ENCODE measurements at places on chromosomes 13 and 19.
A peak's percentile ranks its signal among the peaks of the same experiment; 100 is the strongest.

GRCh38 chr19:18682807-18683108 lies 722 bp upstream of the CRTC1 start:
- DNase-seq, result no peak

DNA sequence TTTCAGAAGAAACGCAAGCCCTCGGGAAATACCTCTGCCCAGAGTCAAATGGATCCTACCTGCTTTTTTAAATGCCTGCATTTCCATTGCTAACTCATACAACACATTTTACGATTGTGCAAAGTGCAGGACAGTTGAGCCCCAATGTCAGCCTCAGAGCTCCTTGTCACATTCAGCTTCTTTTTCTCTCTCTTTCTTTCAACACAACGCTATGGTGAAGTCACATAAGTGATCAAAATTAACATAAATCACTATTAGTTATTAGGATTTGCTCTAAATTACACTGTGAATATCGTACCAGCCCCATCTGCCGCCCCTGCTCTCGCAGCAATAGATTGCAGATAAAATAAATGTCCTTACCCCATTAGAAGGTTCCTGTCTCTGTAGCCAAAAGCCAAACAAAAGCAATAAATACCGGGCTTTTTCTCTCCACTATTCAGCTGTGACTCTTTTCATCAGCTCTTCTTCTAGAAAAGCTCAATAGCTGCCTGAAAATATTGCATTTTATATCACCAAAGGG lies 8.8 kb downstream of the POU4F1 start:
- no peak for DNase-seq

GRCh38 chr19:3270902-3271301 lies 46.4 kb downstream of the CELF5 start:
- peak; percentile 15 for DNase-seq

- DNase-seq, result no peak
Observed at GRCh38 chr13:111633401-111633800, 313.0 kb downstream of the TEX29 start.

DNA sequence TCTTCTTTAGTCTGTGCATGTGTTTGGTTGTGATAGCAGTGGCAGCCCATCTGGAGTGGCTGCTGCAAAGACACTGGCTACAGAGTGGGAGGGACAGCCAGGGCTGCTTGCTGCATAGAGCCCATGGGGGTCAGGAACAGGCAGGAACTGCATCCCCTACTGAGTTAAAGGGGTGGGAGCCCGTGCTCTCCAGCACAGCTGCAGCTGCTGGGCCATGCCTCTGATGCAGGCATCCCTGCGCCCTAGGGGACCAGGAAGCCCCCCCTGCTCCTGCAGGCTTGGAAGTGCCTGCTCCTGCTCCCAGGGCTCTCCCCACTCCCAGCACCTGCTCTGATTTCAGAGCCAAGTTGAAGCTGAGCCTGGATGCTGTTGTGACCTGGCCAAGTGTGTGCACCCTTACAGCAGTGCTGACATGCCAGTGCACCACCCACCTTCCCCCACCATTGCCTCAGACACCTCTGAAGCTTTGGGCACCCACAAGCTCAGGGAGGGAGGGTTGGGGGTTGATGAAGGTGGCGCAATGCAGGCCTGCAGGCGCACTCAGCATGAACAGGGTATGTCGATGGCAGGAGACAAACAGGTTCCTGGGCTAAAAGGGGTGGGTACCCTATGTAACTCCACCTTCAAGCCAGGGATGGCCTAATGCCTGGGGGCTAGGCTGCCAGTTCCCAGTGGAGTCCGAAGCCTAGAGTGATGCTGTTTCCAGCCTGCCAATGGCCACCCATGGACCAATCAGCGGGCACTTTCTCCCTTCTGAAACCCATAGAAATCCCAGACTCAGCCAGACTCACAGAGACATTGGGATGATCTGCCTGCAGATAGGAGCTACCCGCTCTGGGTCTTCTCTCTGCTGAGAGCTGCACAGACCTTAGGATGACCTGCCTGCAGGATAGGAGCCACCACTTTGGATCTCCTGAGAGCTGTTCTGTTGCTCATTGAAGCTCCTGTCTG lies 919.9 kb upstream of the MIR17HG start:
- DNase-seq, result no peak

DNA sequence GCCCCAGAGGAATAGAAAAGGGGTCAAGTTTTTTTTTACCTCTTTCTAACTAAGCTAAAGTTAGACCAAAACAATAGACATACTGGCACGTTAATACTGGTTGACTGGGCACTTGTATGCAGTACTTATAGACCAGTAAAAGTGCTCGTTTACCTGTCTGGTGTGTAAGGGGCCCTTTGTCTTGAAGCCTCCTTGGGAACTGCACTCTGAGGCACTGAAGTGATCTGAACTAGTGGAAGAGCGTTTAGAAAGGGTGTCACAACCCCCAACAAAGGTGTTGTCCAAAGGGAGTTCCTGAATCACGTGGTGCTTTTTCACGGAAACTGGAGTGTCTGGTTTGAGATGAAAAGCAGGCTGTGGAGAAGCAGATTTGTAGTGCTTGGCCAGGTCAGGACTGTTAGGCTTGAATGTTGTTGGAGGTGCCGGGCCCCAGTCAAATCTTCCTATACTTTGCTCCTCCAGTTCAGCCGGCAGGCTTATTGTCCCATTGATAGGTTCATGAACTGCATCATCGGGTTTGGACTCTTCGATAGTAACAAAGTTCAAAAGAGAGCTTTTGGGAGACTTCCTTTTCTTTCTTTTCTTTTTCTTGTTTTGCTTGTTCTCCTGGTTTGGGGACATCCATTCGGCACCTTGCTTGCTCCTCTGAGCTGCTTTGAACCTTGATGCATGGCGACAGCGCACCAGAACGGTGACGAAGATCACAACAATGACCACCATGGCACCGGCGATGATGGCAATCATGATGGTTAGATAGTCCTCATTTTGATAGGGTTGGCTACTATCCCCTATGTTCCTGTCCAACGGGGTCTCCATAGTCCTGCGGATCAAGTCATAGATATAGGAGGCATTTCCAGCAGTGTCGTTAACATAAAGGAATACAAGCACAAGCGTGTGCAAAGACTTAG lies 4.6 kb downstream of the PCDH9 start:
- no peak for DNase-seq

DNA sequence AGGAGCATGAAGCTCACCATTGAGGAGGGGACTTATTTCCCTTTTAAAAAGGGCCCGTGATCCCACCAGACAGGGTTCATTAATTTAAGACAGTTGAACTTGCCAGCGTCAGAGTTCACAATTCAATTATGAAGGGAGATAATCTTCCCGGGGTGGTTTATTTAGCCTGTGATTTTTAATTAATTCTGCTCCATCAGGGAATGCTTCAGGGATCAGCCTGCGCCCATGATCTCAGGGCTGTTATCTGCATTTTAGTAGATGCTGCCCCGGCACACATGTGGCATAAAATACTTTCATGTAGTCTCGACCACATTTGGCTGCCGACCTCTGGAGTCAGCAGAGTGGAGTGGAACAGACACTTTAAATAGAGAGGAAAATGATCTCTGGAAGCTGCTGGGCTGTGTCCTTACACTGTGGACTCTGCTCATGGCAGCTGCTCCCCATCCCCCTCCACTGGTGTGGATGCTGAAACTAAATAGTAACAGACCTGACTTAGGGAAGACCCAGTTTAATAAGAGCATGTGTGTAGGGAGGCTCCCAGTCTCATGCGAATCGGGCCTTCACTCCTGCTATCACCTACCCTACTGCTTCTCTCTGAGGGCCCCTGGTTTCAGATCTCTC lies 256.9 kb downstream of the TEX29 start:
- no peak for DNase-seq

GRCh38 chr13:70170689-70171088 lies 62.4 kb upstream of the KLHL1 start:
- no peak for DNase-seq

GRCh38 chr13:109680930-109681329 lies 105.5 kb downstream of the IRS2 start:
- DNase-seq, result no peak

GRCh38 chr13:49669735-49670309 lies 21.5 kb downstream of the EBPL start:
- no peak for DNase-seq

- DNase-seq, result no peak
Observed at GRCh38 chr13:53137779-53138178, 109.2 kb downstream of the OLFM4 start.

DNA sequence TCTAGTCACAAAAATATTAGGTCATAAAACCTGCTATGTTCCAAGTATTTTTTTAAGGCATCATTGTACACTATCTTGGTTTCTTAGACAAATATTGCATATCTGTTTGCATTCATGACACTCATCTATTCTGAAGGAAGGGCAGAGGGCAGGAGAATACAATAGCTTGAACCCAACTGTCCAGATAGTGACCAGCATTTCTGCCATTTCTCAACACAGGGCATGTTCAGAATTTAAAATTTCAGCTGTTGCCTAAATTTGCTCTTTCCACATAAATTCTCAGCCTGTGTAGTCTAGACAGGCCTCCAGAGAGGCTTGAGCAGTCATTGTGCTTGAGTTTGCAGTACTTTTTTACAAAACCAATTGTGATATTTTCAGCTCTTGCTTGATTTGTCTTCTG lies 119.5 kb downstream of the ZAR1L start:
- no peak for DNase-seq

GRCh38 chr13:55245005-55245644 lies 1895.6 kb upstream of the PRR20A start:
- no peak for DNase-seq

GRCh38 chr19:56953470-56953869 lies 112.9 kb upstream of the PEG3 start:
- DNase-seq, result no peak

DNA sequence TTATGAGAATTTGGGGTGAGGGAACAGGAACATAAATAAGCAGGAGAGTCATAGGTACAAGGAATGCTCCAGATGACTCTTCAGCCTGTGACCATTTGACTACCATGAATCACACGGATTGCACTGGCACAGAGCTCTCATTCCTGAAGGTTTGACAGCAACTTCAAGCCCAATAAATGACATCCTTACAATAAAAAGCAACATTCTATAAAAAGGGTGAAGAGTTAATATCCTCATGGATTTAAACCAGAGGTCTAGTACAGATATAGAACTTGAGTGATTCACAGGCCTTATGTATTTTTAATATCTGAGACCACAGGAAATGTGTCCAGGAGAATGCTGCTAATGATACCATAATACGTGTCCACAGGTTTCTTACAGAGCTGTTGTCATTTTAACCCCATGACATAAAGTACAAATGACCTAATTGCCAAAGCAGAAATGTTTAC lies 158.1 kb downstream of the IRS2 start:
- DNase-seq, result no peak

GRCh38 chr19:31346184-31347059 lies 2.8 kb downstream of the TSHZ3 start:
- DNase-seq, result no peak

DNA sequence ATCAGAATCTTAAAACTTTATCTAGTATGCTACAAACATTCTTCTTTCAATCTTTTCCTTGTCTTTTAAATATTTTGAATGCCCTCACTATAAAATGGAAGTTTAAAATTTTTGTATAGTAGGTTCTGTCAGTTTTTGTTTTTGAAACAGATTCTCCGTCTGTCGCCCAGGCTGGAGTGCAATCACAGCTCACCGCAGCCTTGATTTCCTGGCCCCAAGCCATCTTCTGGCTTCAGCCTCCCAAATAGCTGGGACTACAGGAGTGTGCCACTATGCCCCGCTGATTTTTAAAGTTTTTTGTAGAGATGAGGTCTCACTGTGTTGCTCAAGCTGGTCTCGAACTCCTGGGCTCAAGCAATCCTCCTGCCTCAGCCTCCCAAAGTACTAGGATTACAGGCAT lies 20.7 kb downstream of the PHF11 start:
- DNase-seq, result no peak

- no peak for DNase-seq
Observed at GRCh38 chr19:1924320-1924961, 16.5 kb upstream of the CSNK1G2 start.

DNA sequence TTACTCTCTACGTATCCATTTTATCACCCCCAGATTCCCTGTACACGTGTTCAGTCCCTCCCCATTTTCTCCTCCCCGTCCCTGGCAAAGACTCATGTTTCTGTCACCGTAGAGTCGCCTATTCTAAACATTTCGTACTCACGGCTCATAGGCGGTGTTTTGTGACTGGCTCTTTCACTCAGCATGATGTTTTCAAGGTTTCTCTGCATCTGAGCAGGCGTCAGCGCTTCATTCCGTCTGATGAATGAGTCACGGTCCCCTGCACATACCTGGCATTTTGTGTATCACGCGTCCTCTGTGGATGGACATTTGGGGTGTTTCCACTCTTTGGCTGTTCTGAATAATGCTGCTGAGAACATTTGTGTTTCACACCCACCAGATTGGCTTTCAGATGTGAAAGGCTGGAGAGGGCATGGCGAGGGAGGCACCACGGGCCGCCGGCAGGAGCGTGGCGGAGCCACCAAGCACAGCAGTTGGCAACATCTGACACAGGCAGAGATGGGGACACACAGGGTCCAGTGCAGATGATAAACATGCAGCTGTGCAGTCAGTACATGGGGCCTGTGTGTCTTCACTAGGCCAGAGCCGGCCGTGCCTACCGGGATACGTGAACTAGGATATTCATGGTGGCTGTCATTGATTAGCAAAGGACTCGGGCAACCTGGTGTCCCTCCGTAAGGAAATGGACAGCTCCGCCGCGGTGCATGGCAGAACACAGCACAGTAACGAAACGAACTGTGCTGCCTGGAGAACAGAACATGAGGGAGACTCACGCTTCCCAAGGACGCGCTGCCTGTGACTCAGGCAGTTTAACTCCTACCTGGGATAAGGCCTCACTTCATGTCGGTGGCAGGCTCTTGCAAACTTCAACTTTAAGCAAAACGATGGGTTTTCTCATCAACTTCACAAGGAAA lies 117.2 kb downstream of the ATP11A start:
- no peak for DNase-seq

DNA sequence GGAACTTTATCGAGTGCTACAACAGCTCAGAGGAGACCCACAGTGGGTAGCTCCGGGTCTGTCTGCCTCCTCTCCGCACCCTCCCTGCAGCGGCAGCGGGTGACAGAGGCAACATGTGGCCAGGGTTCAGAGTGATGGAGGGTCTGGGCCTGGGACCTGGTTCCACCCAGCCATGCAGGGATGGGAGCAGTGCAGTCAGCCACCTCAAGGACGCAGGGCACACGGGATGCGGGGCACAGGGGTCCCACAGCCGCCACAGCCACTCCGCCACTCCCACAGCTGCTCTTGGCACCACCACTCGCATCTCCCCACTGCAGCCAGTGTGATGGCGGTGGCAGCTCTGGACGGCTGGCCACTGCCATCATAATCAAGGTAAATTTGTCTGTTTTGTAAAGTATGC lies 892.9 kb downstream of the OLFM4 start:
- DNase-seq, result no peak

DNA sequence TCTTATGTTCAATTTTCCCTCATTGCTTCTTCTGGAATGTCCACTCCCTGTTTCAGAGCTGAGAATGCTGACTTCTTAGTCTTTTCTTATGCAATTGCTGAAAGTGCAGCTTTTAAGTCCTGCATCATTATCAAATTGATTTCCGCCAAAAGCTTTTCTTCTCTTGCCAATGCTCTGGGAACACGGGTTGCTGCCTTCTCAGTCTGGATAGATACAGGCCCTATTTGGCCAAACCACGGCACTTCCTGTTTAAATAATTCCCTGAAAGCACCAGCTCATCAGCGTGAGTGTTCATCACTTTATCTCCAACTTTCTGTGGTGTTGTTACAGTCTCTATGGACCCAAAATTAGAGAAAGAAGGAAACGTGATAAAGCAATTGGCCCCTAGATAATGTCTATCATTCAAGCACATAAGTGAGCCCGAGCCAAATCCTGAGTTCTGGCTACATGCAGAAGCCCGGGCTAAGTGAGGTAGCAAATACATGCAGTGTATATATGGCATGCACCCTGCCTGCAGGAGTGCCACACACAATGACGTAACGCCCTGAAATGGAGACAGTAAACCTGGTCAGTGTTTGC lies 85.7 kb downstream of the CYSLTR2 start:
- DNase-seq, result no peak

GRCh38 chr19:33641956-33642498 lies 20.3 kb downstream of the CHST8 start:
- DNase-seq, result no peak
